ENCODE measurements at places on chromosomes 2 and 18.

GRCh38 chr2:40448476-40449079, 3.3 kb downstream of the SLC8A1 start:
- peak; percentile 27 for DNase-seq

DNA sequence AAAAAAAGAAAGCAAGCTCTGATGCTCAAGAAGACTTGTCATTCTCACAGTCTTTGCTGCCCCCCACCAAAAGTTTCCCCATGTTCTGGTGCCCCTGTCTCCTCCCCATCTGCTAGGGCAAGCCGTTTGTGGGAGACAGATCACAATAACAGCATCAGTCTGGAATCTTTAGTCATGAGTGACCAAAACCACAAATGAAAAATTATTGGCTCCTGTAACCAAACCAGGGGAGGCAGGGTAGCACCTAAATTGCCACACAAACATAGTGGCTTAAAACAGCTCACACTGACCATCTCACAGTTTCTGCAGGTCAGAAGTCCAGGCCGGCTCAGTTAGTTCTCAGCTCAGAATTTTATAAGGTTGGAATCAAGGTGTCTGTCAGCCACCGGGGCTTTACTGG, 9.1 kb upstream of the B3GNT7 start:
- peak; percentile 56 for DNase-seq

- no peak for DNase-seq
These were observed 21.6 kb downstream of the LDLRAD4 start for GRCh38 chr18:13240060-13240725.

GRCh38 chr2:46380038-46380940, 83.1 kb downstream of the EPAS1 start:
- no peak for DNase-seq

DNA sequence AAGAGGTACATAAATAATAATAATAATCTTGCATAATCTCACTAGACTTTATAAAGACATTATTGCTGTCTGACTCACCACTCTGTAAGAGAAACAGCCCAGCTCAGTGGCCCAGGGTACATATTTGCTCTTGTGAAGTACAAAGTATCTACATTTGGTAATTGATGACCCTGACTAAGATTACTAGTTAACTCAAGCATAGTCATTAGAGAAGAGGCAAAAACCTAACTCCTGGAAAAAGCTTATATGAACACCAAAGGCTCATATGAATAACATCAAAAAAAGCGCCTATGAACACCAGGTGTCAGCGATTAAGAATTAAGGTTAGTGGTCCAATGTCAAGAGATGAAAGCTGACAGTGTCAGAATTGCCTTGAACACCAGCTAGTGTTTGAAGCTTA, 38.4 kb downstream of the RAD51AP2 start:
- DNase-seq = peak; percentile 72

DNA sequence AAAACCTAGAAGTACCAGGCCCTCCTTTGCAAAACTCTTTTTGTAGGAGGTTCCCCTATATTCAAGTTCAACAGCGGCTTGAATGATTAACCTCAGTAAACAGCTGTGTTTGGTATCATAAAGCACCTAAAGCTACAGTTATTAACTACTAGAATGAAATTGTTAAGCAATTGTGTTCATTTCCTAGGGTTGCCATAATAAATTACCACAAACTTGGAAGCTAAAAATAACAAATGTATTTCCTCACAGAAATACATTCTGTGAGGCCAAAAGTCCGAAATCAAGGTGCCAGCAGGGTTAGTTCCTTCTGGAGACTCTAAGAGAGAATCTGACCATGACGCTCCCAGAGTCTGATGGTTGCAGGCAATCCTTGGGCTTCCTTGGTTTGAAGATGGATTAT, 202.1 kb upstream of the ACVR2A start:
- DNase-seq = no peak

- DNase-seq = no peak
These were observed 574.4 kb upstream of the KLHL29 start for GRCh38 chr2:22810602-22811001.

Measured in fibroblast of villous mesenchyme (primary cell).